Hematopoietic multipotent progenitor cell treated with erythropoietin and hydrocortisone succinate and interleukin-3 and kit ligand, for 6 days (in vitro differentiated cells): ENCODE measurements at places on chromosomes 4 and X.
A peak's percentile ranks its signal among the peaks of the same experiment; 100 is the strongest.

DNA sequence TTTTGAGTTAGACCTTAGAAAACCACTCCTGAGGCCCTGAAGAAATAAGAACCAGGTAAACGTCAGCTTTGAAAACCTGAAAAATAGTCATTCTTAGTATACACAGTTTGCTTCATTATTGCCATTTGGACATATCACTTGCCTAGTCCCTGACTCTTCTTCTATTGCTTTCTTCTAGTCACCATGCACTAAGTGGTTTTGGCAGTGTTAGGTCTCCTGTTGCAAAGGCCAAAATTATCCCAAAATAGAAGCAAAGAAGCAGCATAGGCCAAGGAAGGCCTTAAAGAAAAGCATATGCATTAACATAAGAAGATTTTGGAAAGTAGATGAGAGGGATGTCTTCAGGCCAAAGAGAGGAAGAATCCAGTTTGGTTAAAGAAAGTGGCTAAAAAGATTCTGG lies 24.1 kb upstream of the SMPX start:
- DNase-seq: no peak

DNA sequence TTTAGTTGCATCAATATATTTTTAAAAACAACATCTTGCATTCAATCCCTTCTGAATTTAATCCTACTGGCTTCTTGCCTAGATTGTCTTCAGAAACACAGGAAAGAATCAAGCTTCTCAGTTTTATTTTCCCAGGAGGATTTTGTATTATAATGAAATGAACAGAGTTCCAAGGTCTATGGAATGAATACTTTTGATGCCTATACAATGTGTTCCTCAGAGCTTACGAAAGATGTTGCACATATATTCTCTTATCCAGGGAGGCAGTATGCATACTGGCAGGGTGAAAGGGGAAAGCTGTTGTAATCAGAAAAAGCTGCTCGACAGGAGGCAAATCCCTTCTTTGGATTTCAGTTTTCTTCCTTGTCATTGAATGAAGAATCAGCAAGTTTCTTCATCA lies 8.8 kb downstream of the TMPRSS11D start:
- no peak for DNase-seq

DNA sequence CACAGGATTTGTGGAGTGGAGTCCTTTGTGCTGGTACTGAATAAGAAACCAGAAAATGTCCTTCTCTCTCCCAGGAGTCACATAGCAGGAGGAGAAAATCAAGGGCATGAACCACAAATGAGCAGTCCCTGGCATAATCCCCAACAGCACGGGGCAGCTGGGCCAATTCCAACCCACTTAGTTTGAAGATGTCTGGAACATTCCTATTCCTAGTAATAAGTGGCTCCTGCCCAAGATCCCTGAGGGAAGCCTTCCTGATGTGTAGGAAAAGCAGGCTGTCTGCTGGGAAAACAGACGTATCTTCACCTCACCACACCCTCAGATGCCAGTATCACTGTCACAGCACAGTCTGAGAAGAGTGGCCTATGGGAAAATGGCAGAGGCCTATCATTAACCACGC lies 182.8 kb upstream of the MAP3K15 start:
- no peak for DNase-seq

GRCh38 chr4:112075129-112075753 lies 70.0 kb upstream of the FAM241A start:
- DNase-seq: peak; percentile 82

DNA sequence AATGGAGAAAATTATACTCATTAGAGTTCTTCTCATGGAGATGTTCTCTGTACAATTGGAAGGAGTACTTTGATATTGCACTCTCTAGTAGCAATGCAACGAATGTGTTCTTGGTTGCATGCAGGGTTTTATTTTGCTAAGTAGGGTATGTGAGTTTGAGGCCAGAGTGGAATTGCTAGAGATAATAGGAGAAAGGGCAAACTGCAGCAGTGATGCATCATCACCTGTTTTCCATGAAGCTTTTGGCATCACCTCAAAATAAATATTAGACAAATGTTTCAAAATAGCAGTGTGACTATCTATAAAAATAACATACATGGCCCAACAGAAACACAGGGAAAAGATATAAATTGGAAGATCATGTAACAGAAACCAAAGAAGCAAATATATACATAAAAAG lies 93.3 kb downstream of the TIGD2 start:
- DNase-seq: no peak

GRCh38 chr4:171847751-171848150 lies 34.5 kb downstream of the GALNTL6 start:
- no peak for DNase-seq

- DNase-seq: peak; percentile 32
These were observed 90.3 kb downstream of the COMMD8 start for GRCh38 chr4:47373174-47373573.

DNA sequence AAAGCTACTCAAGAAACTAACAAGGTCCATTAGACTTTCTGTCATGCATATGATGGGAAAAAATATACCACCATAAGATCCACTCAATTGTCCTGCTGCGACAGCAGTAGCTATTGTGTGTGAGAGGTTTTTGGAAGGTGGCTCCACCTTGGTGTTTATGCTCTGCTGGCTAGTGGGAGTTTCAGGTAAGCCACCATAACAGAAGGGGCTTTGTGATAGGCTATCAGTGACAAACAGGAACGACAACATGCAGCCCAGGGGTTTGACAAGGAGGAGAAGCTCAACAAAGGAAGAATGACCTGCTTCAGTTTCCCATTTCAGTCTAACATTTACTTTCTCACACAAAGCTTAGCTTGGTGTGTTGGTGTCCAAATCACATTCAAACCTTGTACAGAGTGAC lies 182.6 kb downstream of the ATOH1 start:
- no peak for DNase-seq

DNA sequence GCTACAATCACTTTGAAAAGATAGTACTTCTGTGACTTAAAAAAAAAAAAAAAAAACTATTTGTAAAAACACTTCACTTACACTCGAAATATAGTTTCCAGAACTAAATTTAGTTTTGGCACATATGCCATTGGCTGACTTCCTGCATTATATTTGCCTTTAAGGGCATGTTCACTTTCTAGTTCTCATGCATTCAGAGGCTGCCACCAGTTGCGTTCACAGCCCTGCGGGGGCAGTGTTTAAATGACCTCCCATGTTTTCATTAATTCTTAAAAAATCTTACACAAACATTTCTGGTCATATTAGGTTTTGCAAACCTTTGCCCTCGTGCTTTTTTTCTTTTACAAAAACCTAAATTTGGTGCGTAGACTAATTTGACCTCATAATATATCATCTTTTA lies 12.4 kb upstream of the ARHGAP6 start:
- no peak for DNase-seq

GRCh38 chrX:19860571-19860970 lies 26.8 kb downstream of the SH3KBP1 start:
- DNase-seq: no peak

DNA sequence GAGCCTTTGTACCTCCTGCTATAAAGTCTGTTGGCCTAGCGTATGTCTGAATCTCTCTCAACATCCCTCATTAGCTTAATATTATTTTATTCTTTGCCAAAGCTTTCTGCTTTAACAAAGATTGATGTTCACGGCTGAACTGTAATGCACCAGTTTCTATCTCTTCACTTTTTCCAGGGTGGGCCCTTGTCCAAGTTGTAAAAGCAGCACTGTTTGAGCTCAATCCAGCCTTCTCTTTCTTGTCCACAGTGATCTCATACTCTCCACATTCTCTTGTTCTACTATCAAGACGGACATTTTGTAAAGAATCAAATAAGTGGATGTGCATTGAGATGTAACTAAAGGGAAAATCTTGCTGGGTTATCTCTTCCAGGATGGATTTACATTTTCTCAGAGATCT lies 34.4 kb upstream of the RTL3 start:
- no peak for DNase-seq

GRCh38 chrX:116272322-116272721 lies 101.8 kb downstream of the AGTR2 start:
- no peak for DNase-seq
